ENCODE measurements at places on chromosomes 3 and 15. TPM values are rescaled to one million over a fixed set of nuclear protein-coding genes. Genes with fewer than 3 reads are reported as not detected.

- no peak overlapping the region for H3K4me3 ChIP-seq
- H3K36me3 ChIP-seq, result peaks cover 18% of the 10 kb centered on the region
- H3K27me3 ChIP-seq, result no peaks in the 10 kb centered on the region
- H3K4me1 ChIP-seq, result no peaks in the 10 kb centered on the region
- no peak for DNase-seq
- H3K27ac ChIP-seq, result no peak overlapping the region
These were observed 65.9 kb downstream of the SENP2 start for GRCh38 chr3:185651971-185652370.

- H3K36me3 ChIP-seq, result no peaks in the 10 kb centered on the region
- H3K4me3 ChIP-seq, result no peak overlapping the region
- no peak for DNase-seq
- H3K27me3 ChIP-seq, result no peaks in the 10 kb centered on the region
- H3K27ac ChIP-seq, result no peak overlapping the region
These were observed 101.6 kb downstream of the MOBP start for GRCh38 chr3:39569095-39569494.

- H3K27ac ChIP-seq, result no peak overlapping the region
- peak; percentile 32 for DNase-seq
- H3K4me3 ChIP-seq, result peak overlapping the region; percentile 89
- no peaks in the 10 kb centered on the region for H3K27me3 ChIP-seq
These were observed 1.1 kb downstream of the DCUN1D1 start for GRCh38 chr3:182979103-182979673.

UROC1 gene
- not detected for total RNA-seq

- H3K4me1 ChIP-seq, result no peaks in the 10 kb centered on the region
- DNase-seq, result no peak
- H3K36me3 ChIP-seq, result no peaks in the 10 kb centered on the region
- no peaks in the 10 kb centered on the region for H3K27me3 ChIP-seq
- no peak overlapping the region for H3K27ac ChIP-seq
These were observed 184.6 kb downstream of the C3orf38 start for GRCh38 chr3:88334187-88334868.

DNA sequence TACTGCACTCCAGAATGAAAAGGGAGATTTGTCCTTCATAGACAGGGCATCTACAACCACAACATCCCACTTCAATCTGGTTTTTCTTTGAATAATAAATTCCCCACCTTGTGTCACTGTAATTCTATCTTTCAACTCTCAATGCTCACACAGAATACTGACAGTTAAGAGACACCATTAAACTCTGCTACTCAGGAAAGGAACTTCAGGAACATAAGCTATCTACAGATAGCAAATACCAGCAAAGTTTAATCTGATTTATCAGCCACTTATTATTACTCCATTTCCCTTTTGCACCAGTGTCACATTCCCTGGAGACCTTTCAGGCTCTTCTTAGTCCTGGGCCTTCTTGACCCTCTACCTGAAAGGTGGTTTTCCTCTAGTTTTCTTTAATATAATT, 152.0 kb upstream of the LPP start:
- no peaks in the 10 kb centered on the region for H3K27me3 ChIP-seq
- H3K27ac ChIP-seq, result no peak overlapping the region
- H3K36me3 ChIP-seq, result no peaks in the 10 kb centered on the region
- no peaks in the 10 kb centered on the region for H3K4me1 ChIP-seq
- no peak for DNase-seq
- no peak overlapping the region for H3K4me3 ChIP-seq

CTXN2 gene
- 0.06 TPM for total RNA-seq
